ENCODE measurements at places on chromosomes 7 and 10.

- no peak for DNase-seq
These were observed 7.7 kb downstream of the PRTFDC1 start for GRCh38 chr10:24944512-24945255.

DNA sequence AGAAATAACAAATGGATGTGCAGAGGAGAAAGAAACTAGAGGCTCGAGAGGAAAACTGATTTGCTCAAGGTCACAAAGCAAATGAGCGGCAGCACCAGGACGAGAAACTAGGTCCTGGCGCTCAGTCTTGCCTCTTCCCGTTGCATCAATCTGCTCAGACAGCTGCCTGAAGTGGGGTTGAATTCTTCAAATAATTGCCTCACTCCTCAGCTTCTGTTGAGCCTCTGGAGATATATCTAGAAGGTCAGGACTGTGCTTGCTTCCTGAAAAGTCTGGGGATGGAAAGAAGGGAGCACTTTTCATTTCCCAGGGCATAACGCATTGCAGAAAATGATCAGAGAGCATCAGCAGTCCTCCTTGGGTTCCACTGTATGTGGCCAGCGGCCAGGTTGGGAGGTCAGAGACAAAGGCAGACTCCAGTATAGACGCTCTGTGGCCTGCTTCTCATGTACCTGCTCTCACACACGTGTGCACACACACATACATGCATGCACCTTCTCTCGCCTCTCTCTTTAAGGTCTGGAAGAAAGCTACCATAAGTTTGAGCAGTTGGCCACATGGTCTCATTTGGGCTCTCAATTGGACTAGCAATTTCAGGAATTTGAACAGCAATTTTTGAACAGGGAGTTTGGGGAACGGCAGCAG lies 83.7 kb upstream of the DUSP5 start:
- no peak for DNase-seq

DNA sequence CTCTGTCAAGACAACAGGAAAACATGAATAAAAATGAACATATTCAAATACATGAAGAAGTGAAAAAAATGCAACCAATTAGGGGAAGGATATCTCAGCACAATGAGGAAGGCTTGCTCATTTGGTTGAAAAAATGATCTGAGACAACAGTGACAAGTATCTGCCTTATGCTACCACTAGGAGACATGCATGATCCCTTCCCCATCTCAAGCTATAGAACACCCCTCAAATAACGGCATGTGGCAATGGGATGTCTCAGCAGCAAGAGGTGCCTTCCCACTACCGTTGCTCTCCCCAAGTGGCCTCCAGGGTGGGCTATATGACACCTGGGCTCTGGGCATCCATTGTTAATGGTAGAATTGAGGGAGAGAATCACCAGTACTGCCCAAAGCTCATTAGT lies 98.1 kb upstream of the RSU1 start:
- no peak for DNase-seq

DNA sequence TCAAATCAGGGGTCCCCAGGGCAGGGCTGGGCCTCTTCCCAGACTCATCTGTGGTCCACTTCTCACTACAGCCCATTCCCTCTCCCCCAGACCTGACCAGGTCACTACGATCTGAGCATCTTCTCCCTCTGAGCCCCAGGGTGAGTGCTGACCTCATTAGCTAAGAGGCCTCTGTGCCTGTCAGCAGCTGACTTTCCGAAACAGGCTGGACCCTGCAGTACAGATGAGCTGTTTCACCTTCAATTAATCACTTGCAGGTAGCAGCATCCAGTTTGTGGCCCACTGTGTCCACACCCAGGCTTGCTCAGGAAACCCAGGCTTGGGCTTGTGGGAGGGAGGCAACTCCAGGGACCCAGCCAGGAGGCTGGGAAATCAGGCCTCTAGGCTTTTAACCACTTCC lies 24.3 kb downstream of the SRRM3 start:
- DNase-seq = no peak

DNA sequence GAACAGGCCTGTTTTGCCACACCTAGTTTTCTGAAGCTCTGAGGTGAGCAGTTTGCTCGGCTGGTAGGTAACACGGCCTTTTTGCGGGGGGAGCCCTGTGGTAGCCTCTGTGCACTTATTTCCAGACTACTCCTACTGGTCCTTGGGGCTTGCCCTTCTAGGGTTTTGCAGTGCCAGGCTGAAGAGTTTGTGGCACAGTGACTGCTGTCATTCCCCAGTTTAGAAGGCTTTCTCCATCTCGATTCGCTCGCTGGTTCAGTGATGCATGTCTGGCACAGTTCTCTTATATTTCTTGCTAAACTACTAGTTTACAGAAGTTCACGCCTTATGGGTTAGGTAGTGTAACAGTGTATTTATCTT lies 711 bp downstream of the KIF20B start:
- no peak for DNase-seq

- no peak for DNase-seq
These were observed 56.5 kb downstream of the ENO4 start for GRCh38 chr10:116905845-116906210.
